Type B pancreatic cell (in vitro differentiated cells): ENCODE measurements at places on chromosomes 11 and 22. TPM values are rescaled to one million over a fixed set of nuclear protein-coding genes. Genes with fewer than 3 reads are reported as not detected.

- H3K4me3 ChIP-seq, result no peak overlapping the region
- H3K4me1 ChIP-seq, result peaks cover 4% of the 10 kb centered on the region
- no peak for DNase-seq
- H3K36me3 ChIP-seq, result peaks cover 33% of the 10 kb centered on the region
Observed at GRCh38 chr11:16843294-16843693, 104.8 kb downstream of the C11orf58 start.

- H3K27ac ChIP-seq, result no peak overlapping the region
- DNase-seq, result no peak
- peaks cover 18% of the 10 kb centered on the region for H3K4me1 ChIP-seq
- no peak overlapping the region for H3K4me3 ChIP-seq
Observed at GRCh38 chr11:35223371-35223796, 84.4 kb downstream of the CD44 start.

- no peak for DNase-seq
- H3K4me1 ChIP-seq, result no peaks in the 10 kb centered on the region
Observed at GRCh38 chr22:43085658-43086606, 3.3 kb downstream of the TTLL1 start.

DNA sequence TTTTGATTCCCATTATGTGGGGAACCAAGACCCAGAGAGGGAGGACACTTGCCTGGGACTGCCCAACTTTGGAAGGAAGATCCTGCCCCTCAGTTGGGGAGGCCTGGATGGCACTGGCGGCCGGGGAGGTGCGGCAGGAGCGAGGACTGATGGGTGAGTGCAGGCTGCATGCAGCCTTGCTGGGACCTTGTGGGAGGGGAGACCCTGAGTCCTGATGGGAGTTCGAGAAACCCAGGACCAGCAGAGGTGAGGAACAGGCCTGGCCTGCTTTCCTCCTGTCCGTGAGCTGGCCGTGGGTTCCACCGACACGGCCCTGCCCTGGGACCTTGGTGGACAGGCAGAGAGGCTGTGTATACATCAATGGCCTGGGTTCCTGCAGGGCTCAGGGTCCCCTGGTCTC is 19.3 kb upstream of the SMIM38 start:
- H3K27ac ChIP-seq, result no peak overlapping the region
- H3K4me1 ChIP-seq, result peaks cover 11% of the 10 kb centered on the region
- no peak overlapping the region for H3K4me3 ChIP-seq
- DNase-seq, result no peak
- H3K27me3 ChIP-seq, result no peaks in the 10 kb centered on the region
- peaks cover 3% of the 10 kb centered on the region for H3K36me3 ChIP-seq

DNA sequence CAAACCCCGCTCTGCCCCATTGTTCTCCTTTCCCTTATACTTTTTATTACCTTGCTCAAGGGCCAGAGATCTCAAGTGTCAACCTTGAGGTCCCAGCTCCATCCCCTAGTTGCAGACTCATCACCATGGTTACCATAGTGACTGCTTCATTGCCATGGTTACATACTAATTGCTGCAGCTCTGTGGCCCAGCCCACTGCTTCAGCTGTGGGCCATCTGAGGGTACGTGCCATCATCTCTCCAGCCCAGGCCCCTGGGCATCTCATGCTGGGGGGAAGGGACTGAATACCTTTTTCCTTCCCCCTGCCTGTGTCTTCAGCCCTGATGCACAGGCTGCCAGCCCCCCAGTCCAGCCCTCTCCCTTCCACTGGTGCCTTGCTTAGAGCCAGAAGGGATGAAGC is 22.2 kb downstream of the TREH start:
- no peak for DNase-seq
- peaks cover 8% of the 10 kb centered on the region for H3K4me1 ChIP-seq
- no peaks in the 10 kb centered on the region for H3K27me3 ChIP-seq
- H3K27ac ChIP-seq, result no peak overlapping the region
- no peaks in the 10 kb centered on the region for H3K36me3 ChIP-seq

- H3K36me3 ChIP-seq, result peaks cover 8% of the 10 kb centered on the region
- peaks cover 13% of the 10 kb centered on the region for H3K4me1 ChIP-seq
- no peak overlapping the region for H3K27ac ChIP-seq
- DNase-seq, result no peak
- no peak overlapping the region for H3K4me3 ChIP-seq
Observed at GRCh38 chr11:10502770-10503169, 38.2 kb downstream of the RNF141 start.

DNA sequence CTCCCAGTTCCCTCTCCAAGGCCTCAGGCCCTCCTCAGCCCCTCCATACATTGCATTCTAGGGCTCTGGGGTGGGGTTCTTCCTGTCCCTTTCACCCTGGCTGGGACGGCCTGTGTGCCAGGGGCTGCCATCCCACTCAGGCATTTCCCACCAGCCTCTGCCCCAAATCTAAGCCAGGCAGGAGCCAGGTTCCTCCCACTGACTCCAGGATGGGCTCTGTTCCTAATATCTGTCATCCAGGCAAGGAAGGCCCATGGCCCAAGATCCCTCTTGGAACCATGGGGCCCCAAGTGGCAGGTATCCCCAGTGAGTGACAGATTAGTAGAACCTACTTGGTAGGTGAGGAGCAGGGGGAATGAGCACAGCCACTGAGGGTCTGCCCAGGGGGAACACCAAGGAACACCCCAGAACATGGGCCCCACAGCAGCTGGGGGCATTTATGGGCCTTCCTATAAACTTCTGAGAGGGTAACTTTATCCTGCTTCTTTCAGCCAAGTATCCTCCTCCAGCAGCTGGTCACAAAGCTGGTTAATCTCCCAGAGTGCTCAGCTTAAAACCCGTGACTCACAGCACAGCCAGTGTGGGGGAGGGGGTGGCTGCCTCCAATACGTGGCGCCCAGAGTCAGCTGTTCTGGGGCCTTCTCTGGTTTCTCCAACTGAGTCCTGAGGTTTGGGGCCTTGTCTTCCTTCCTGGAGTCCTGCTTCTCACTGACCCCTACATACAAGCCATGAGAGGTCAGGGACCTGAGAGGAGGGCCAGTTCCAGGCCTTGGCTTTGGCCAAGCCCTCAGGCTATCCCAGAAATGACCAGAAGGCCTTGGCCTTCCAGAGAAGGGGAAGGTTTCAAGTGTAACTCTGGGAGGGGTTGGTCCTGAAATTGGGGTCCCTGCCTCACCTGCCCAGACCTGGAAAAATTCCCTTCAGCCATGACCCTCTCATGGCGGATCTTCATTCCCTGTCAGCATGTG is 19.9 kb upstream of the MYOD1 start:
- no peak overlapping the region for H3K4me3 ChIP-seq
- peaks cover 49% of the 10 kb centered on the region for H3K27me3 ChIP-seq
- DNase-seq, result no peak

Gene PRR33
- total RNA-seq, result not detected in 2 replicates

- H3K36me3 ChIP-seq, result no peaks in the 10 kb centered on the region
- DNase-seq, result no peak
- H3K27me3 ChIP-seq, result peaks cover 3% of the 10 kb centered on the region
- peaks cover 4% of the 10 kb centered on the region for H3K4me1 ChIP-seq
- H3K27ac ChIP-seq, result no peak overlapping the region
Observed at GRCh38 chr11:10709299-10710086, 15.9 kb upstream of the IRAG1 start.

Gene SEC14L2
- 7.9 and 9.6 TPM in 2 replicates for total RNA-seq

DNA sequence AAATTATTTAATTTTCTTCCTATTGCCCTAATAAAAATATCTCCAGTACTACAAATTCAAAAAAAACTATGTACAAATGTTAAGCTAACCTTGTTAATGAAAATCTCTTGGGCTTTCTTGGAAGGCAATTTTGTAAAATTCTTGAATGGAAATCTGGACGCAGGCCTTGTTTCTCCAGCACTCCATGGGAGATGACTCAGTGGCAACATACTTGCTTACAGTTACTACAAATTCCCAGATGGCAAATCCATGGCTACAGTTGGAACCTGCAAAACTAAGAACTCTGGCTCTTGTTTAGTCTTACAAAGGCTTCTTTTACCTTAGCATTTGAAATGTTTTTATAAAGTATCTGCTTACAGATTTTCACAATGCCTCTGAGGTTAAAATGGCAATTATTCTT is 725.2 kb downstream of the DLG2 start:
- H3K4me3 ChIP-seq, result no peak overlapping the region
- no peaks in the 10 kb centered on the region for H3K4me1 ChIP-seq
- no peaks in the 10 kb centered on the region for H3K27me3 ChIP-seq
- no peaks in the 10 kb centered on the region for H3K36me3 ChIP-seq
- DNase-seq, result no peak

DNA sequence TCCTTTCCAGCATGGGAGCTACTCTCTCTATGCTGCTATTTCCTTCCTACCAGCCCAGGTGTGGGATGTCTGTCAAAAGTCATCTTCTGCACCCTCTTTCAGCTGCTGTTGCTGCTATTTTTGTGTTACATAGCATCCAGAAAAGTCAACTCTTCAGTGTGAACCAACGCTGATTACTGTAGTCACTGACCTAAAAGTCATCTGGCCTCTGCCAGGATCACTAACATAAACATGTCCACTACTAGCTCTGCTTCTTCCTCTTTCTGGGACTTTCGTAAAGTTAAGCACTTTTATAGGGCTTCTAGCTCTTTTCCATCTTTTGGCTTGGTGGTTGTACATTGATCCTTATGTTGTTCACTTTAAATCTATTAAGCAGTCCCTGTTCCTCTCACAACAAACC is 90.2 kb upstream of the CARD18 start:
- no peak overlapping the region for H3K4me3 ChIP-seq
- DNase-seq, result no peak
- H3K27me3 ChIP-seq, result no peaks in the 10 kb centered on the region
- no peak overlapping the region for H3K27ac ChIP-seq
- no peaks in the 10 kb centered on the region for H3K36me3 ChIP-seq

GRCh38 chr11:34149274-34149673 is 43.8 kb downstream of the NAT10 start:
- peaks cover 29% of the 10 kb centered on the region for H3K36me3 ChIP-seq
- H3K4me3 ChIP-seq, result no peak overlapping the region
- no peaks in the 10 kb centered on the region for H3K27me3 ChIP-seq
- peak overlapping the region; percentile 71 for H3K27ac ChIP-seq

Gene HPX
- 1.5 and 1.9 TPM in 2 replicates for total RNA-seq

DNA sequence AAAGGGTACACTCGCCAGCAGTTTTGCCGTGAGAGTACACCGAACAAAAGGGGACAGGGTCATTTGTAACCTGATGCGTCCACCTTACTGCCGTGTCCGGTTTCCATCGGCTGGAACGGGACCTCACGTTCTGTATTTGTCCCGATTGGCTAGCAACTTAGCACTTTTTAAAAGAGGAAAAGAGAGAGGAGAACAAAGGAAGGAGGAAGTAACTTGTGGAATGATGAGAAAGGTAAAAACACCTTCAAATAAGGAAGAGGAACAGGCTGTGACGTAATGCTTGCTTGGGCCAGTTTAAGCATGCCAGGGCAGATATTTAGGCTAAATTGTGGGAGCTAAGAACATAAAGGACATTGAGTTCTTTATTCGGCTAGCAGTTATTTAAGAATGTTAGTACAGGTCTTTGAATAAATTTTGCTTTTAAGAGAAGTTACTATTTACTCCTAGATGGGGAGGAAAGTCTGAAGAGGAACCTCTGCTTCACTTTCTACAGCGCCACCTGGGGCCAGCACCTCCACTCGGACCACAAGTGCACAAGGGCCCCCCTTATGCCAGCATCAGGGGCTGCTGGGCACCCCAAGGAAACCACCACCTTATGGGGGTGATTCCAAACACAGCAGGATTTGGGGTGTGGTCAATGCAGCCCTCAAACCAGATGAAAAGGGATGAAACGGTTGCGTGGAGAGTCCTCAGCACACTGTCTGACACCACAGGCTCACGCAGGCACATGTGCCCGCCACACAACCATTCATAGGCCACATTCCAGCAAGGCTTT is 5.8 kb downstream of the ARSA start:
- H3K4me3 ChIP-seq, result peak overlapping the region; percentile 70
- H3K27ac ChIP-seq, result peak overlapping the region; percentile 48
- peaks cover 23% of the 10 kb centered on the region for H3K4me1 ChIP-seq
- DNase-seq, result no peak
- no peaks in the 10 kb centered on the region for H3K36me3 ChIP-seq
- peaks cover 6% of the 10 kb centered on the region for H3K27me3 ChIP-seq

- H3K27ac ChIP-seq, result no peak overlapping the region
- H3K4me3 ChIP-seq, result no peak overlapping the region
- H3K4me1 ChIP-seq, result peaks cover 4% of the 10 kb centered on the region
- H3K27me3 ChIP-seq, result no peaks in the 10 kb centered on the region
Observed at GRCh38 chr11:134235399-134235798, 10.9 kb downstream of the VPS26B start.

GRCh38 chr22:29065468-29066190 is 4.0 kb upstream of the C22orf31 start:
- H3K27ac ChIP-seq, result no peak overlapping the region
- no peaks in the 10 kb centered on the region for H3K36me3 ChIP-seq
- H3K4me1 ChIP-seq, result peaks cover 5% of the 10 kb centered on the region
- H3K4me3 ChIP-seq, result no peak overlapping the region
- DNase-seq, result no peak

- H3K4me3 ChIP-seq, result peak overlapping the region; percentile 48
- H3K4me1 ChIP-seq, result peaks cover 46% of the 10 kb centered on the region
- no peak for DNase-seq
- no peaks in the 10 kb centered on the region for H3K27me3 ChIP-seq
- H3K36me3 ChIP-seq, result no peaks in the 10 kb centered on the region
- H3K27ac ChIP-seq, result peak overlapping the region; percentile 79
Observed at GRCh38 chr22:17910561-17911311, 113.6 kb downstream of the MICAL3 start.

- no peaks in the 10 kb centered on the region for H3K36me3 ChIP-seq
- H3K27me3 ChIP-seq, result no peaks in the 10 kb centered on the region
- DNase-seq, result peak; percentile 22
- no peak overlapping the region for H3K27ac ChIP-seq
- no peak overlapping the region for H3K4me3 ChIP-seq
- peaks cover 7% of the 10 kb centered on the region for H3K4me1 ChIP-seq
Observed at GRCh38 chr22:29396126-29396525, 7.8 kb upstream of the AP1B1 start.

Gene OSBP2
- total RNA-seq, result 8.1 and 9.5 TPM in 2 replicates
